ENCODE measurements at places on chromosomes 2 and 18.

GRCh38 chr2:112163541-112163981 is 25.4 kb downstream of the FBLN7 start:
- no peak for DNase-seq

- DNase-seq, result no peak
Observed at GRCh38 chr18:72091369-72091768, 452.8 kb downstream of the CBLN2 start.

- no peak for DNase-seq
Observed at GRCh38 chr2:210199186-210199765, 26.0 kb downstream of the ACADL start.

DNA sequence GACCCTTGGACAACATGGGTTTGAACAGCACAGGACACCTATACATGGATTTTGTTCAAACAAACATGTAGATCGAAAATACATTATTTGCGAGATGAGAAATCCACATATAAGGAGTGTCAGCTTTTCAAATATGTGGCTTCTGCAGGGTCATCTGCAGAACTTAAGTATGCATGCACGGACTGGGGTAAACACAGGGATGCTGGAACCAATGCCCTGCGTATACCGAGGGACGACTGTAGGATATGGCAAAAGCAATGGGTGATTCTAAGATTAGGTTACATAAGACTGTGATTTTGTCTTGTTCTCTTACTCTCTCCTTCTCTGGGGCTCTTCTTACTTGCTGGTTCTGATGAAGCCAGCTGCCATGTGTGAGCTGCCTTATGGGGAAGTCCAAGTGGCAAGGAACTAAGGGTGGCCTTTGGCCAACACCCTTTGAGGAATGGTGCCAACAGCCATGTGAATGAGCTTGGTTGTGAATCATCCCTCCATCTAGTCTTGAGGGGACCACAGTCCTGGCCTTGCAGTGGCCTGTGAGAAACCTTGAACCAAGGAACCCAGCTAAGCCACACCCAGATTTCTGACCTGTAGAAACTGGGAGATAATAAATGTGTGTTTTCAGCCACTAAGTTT is 66.5 kb downstream of the EVA1A start:
- DNase-seq, result no peak

DNA sequence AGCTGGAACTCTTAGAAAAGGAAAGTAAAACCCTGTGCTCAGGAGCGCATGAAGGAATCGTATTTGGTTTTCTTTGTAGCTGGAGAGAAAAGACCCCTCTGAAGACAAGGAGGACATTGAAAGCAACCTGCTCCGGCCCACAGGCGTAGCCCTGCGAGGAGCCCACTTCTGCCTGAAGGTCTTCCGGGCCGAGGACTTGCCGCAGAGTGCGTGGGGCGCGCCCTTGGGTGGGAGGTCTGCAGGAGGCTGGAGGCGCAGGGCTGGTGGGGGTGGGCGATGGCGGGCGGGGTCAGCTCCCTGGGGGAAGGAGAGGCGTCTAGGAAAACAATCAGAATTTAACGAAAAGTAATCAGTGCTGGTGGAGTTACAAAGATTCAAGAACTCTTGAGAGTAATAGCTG is 72.8 kb downstream of the DYSF start:
- no peak for DNase-seq

DNA sequence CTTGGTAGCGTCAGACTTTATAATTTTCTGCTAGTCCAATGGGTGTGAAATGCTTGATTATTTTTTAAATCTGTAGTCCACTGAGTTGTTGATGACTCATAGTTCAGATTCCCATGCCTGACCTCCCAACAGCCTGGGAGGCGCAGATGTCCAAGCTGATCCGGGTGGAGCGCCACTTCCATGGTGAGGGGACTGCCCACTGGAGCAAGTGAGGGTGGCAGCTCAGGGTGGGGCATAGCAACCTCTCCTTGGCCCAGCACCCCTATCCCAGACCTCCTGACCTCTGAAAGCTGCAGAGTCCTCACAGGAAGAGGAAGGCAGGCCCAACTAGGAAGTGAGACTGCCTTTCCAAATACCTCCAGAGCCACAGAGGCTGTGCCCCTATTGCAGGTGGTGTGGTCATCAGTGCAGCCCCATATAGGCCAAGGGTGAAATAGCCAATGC is 4.4 kb downstream of the MAL start:
- DNase-seq, result no peak

DNA sequence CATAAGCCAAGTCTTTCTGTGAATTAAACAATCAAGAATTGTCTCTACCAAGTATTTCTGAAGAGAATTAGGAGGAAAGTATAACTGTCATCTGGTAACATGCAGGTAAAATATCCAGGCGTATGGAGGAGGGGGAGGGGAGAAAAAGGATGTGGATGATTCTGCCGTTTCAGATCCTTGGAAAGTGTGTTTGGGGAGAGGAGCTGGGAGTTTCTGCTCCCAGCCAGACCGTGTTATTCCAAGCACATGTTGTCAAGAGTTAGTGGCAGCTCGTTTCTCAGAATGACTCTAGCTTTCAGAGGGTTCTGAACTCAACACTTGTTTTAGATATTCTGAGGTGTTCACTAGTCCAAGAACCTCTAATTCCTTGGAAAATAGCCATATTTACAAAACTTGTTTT is 137.6 kb downstream of the FAM124B start:
- no peak for DNase-seq

DNA sequence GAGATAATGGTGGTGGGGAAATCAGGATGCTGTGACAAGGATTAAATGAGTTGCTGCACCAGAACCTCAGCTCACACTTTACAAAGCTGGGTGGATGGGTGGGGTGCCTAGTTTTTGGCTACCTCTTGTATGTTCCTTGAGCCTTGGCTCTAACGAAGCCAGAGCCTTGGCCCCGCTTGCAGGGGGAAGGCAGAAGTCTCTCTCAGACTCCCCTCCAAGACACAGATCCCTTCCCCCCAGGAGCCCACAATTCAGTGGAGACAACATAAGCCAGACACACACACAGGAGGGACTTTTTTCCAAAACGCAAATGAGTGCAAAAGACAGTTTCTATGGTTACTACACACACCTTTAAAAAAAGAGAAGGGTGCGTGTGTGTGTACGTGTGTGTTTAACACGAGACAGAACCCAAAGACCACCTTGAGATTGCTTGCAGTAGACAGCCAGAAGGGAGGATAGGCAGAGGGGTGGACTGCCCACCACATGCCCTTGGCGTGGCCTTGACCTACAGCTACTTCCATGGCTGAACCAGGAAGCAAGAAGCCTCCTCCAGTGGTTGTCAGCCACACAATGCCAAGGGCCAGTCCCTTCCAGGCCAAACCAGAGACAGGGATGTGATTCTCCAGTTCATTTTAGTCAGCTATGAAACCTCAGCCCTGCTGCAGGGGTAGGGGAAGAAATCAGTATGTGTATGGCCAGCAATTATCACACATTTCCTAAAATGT is 70.3 kb downstream of the BCL2L11 start:
- no peak for DNase-seq

GRCh38 chr18:35075132-35075531 is 33.9 kb downstream of the MAPRE2 start:
- DNase-seq, result no peak

DNA sequence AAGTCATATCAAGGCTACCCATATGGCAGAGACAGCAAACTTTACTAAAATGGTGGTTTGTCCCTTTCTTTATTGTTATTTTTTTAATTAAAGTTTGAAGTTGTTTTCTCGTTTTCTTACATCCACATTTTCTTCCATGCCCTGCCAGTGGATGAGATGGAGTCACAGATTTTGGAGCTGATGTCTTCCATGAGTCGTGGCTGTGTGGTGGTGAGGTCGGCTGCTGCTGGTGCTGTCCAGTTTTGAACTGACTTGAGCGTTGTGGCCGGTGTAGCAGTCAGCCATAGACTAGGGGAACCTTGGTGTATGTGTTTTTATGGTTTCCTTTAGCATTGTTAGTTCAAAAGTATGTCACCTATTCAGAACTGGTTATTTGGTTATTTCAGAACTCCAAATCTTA is 182.8 kb downstream of the SH3RF3 start:
- no peak for DNase-seq

- peak; percentile 67 for DNase-seq
Observed at GRCh38 chr18:54679318-54680149, 88.5 kb downstream of the DYNAP start.

GRCh38 chr2:213248637-213249036 is 35.6 kb upstream of the SPAG16 start:
- no peak for DNase-seq

- no peak for DNase-seq
Observed at GRCh38 chr2:18527822-18528221, 32.6 kb downstream of the RDH14 start.

DNA sequence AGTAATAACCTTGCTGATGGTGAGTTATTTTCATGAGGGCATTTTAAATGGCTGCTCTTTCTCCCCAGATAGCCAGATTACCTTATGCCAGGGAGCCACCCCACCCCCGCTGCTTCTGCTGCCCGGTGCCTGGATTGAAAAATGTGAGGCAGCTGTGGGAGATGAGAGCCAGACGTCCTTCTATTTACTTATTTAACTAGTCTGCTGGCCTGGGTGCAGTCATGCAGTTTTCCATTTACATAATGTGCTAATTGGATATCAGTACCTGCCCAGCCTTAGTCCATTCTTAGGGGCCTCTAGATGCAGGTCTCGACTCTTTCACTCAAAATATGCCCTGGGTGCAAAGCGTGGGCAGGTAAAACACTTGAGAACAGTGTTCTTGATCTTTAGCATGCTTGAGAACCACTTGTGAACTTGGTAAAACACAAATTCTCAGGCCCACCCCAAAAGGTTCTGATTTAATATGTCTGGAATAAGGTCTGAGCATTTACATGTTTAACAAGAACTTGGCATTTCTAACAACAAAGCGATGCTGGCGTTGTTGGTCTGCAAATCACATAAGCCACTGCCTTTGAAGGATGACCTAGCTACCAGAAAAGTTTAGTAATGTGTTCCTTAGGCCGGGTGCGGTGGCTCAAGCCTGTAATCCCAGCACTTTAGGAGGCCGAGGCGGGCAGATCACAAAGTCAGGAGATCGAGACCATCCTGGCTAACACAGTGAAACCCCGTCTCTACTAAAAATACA is 154.3 kb downstream of the NRP2 start:
- no peak for DNase-seq

- DNase-seq, result no peak
Observed at GRCh38 chr2:1278125-1278524, 135.1 kb upstream of the TPO start.

DNA sequence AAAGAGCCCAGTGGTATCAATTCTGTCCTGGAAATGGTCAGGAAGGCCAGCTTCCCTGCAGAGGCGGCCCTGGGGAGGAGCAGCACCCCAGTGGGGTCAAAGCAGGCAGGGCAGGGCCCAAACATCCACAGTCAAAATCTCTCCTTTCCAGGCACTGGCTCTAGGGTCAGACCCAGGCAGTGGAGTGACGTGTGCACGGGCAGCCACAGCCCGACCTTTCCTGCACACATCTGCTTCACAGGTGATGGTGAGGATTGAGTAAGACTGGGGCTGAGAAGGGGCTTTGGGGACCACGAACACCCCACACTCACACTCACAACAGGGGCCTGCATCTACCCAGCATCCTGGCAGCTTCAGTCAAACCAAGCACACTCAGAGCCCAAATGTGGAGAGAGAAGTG is 97.8 kb upstream of the GLI2 start:
- DNase-seq, result no peak

DNA sequence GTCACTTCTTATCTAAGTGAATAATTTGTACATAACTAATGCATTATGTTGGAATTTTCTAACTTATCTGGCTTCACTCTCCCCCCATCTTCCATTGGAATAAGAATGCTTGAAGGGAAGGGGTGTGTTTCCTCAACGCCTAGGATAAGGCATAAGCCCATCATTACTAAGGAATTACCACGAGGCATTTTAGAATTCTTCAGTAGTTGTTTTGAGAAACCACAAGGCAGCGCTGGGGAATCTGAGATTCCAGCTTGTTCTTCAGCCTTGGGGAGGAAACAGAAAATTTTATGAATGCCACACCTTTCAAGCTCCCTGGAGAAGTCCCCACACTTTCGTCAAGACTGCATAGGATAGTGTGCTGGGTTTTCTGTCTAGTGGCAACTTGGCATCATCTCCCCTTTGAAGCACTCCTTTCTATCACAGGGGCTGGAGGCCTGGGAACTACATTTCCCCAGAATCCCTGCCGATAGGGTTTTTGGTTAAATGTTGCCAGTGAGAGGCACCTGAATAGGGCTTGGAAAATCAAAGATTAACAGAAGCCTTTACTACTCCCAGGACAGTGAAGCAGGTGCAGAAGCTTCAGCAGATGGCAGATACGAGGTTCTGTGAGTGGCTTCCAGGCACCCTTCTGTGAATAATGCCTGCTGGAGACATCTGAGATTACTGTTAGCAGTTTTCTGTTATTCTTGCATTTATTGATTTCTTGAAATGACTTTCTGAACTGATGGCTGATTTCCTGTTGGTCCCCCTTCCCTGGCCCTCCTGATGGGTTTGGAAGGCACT is 192.7 kb upstream of the REV1 start:
- no peak for DNase-seq

- DNase-seq, result no peak
Observed at GRCh38 chr2:175630280-175631244, 371.5 kb downstream of the LNPK start.

- DNase-seq, result no peak
Observed at GRCh38 chr2:136072621-136073020, 45.3 kb downstream of the CXCR4 start.

- no peak for DNase-seq
Observed at GRCh38 chr18:13993730-13994129, 78.4 kb upstream of the MC2R start.

GRCh38 chr18:46372670-46373069 is 268.5 kb downstream of the HAUS1 start:
- no peak for DNase-seq

DNA sequence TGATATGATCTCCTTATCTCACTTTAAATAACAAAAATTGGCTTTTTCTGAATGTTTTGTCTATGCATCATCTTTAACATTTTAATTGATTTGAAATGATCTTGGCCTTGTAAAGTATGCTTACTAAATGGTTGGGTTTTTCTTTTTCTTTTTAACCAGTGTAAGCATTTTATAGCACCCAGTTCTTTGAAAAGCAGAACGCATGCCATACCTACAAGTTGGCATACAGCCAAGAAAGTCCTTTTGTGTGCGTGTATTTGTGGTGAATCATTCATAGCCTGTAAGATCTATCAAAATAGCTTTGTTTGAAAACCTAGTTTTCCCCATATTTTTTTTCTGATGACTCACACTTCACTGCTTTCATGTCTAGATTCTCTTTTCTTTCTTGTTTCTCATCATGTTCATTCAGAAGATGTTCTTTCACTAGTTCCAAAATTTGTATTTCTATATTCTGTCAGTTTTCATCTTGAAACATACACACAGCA is 4.1 kb upstream of the VRK2 start:
- no peak for DNase-seq

DNA sequence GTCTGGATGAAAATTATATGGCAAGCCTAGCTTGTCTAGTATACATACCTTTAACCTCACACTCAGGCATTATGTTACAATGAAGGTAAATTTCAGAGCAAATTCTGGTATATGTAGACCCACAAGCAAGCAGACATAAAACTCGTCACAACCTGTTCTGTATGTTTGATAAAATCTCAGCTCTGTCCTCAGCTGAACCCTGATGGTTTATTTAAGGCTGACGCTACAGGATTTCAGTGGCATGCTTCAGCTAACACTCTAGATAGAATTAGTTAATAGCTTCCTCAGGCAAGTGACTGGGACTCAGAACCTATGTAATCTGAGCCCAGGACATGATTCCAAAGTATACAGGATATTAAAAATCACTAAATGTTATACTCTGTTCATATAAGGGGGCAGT is 68.2 kb upstream of the MC2R start:
- no peak for DNase-seq

All from right lung (tissue), 10 donors.